ENCODE measurements at places on chromosomes 5 and 9.

DNA sequence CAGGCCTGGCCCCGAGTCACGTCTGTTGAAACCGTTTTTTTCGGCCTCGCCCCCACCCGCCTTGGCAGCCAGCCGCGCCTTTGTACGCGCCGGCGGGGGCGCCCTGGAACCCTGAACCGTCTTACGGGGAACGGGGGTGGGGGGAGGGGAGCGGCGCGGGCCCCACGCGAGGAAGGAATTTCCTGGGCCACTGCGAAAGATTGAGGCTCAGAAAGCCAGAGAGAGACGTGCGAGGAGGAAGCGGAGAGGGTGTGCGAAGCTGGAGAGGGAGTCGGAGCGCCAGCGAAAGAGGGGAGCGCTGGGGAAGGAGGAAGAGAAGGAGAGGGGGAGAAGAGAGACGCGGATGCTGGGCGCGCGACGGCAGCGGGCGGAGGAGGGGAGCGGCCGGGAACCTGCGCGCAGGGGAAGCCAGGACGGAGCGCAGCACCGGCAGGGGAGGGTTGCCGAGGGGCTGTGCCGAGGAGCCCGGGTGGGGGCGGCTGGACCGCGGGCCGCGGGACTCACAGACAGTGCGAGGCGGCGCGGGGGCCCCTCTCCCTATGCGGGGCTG is 4.6 kb upstream of the PRDM12 start:
- DNase-seq, result no peak

GRCh38 chr5:10144040-10144439 is 105.6 kb downstream of the ATPSCKMT start:
- no peak for DNase-seq

GRCh38 chr9:18746631-18747030 is 272.7 kb downstream of the ADAMTSL1 start:
- DNase-seq, result no peak

GRCh38 chr5:41264019-41264418 is 50.7 kb upstream of the C6 start:
- no peak for DNase-seq

GRCh38 chr5:17929171-17929570 is 294.9 kb downstream of the TAF11L14 start:
- no peak for DNase-seq

- DNase-seq, result no peak
Observed at GRCh38 chr5:119055294-119055693, 15.6 kb upstream of the DMXL1 start.

GRCh38 chr5:180869587-180869986 is 8.5 kb upstream of the ZFP62 start:
- DNase-seq, result no peak

- DNase-seq, result no peak
Observed at GRCh38 chr5:172820046-172820767, 13.8 kb upstream of the ERGIC1 start.

DNA sequence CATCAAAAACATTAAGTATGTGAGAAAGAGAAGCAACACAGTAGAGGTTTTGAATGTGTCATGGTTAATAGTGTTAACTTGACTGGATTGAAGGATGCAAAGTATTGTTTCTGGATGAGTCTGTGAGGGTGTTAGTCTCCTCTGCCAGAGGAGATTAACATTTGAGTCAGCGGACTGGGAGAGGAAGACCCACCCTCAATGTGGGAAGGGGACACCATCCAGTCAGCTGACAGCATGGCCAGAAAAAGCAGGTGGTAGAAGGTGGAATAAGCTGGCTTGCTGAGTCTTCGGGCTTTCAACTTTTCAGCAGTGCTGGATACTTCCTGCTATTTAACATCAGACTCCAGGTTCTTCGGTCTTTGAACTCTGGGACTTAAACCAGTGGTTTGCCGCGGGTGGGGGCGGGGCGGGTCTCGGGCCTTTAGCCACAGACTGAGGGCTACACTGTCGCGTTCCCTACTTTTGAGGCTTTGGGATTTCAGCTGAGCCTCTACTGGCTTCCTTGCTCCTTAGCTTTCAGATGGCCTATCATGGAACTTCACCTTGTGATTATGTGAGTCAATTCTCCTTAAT is 309.9 kb upstream of the ST8SIA4 start:
- DNase-seq, result no peak

DNA sequence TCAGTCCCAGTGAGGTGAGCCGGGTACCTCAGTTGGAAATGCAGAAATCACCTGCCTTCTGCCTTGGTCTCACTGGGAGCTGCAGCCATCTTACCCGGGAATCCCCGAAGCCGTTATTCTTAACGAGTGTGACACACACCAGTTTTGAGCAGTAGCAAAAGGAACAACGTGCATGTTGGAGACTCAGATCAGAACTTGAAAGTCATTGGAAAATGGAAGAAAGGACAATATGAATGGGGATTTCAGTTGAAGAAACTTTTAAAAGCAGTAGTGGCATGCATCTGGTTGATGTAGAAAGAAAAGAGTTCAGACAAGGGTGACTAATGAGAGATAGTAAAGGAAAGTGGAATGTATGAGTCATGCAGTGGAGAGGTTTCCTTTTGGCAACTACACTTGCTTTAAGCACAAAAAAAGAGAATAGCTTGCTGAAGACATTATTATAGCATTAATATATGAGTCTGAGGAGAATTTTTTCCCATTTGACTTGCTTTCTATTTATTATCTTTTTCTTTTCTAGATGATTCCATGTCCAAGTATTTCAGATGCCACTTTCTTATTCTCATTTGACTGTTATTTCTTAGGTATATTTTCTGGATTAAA is 44.4 kb upstream of the ANKDD1B start:
- no peak for DNase-seq

- no peak for DNase-seq
Observed at GRCh38 chr5:168307022-168307421, 15.6 kb downstream of the WWC1 start.

GRCh38 chr5:57420801-57421200 is 61.8 kb downstream of the ACTBL2 start:
- DNase-seq, result no peak
